Left lung (tissue), 14 donors: ENCODE measurements at places on chromosomes 7 and 10. TPM values are rescaled to one million over a fixed set of nuclear protein-coding genes. Genes with fewer than 3 reads are reported as not detected.

GRCh38 chr10:30784897-30785605 lies 155.5 kb upstream of the LYZL2 start:
- no peaks in the 10 kb centered on the region for H3K36me3 ChIP-seq
- peaks cover 31% of the 10 kb centered on the region for H3K4me1 ChIP-seq
- H3K4me3 ChIP-seq = peak overlapping the region; percentile 45
- peak overlapping the region; percentile 94 for H3K27ac ChIP-seq
- no peaks in the 10 kb centered on the region for H3K27me3 ChIP-seq
- DNase-seq = peak; percentile 77

GRCh38 chr10:132111871-132112341 lies 46.2 kb downstream of the JAKMIP3 start:
- no peak for DNase-seq
- no peaks in the 10 kb centered on the region for H3K27me3 ChIP-seq
- no peaks in the 10 kb centered on the region for H3K4me1 ChIP-seq

DNA sequence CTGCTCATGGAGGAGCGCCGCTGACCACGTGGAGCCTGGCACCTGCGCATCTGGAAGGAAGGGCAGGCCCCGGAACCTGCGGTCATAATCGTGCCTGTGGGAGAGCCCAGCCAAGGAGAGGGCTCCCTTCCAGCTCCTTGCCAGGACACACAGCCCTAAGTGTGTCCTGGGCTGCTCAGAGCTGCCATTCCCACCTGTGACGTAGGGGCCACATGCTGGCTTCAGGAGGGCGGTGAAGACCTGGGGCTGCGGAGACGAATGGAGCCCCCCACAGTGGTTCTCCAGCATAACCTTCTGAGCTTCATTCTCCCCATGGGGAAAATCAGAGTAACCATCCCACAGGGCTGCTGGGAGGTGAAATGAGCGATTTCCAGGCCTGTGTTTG lies 127.6 kb upstream of the CHST15 start:
- no peak overlapping the region for H3K27ac ChIP-seq
- H3K36me3 ChIP-seq = no peaks in the 10 kb centered on the region
- no peaks in the 10 kb centered on the region for H3K27me3 ChIP-seq
- no peaks in the 10 kb centered on the region for H3K4me1 ChIP-seq
- no peak for DNase-seq
- H3K4me3 ChIP-seq = no peak overlapping the region

GRCh38 chr10:62527019-62527827 lies 153.1 kb downstream of the ZNF365 start:
- no peaks in the 10 kb centered on the region for H3K4me1 ChIP-seq
- no peaks in the 10 kb centered on the region for H3K27me3 ChIP-seq
- no peak overlapping the region for H3K27ac ChIP-seq
- no peak overlapping the region for H3K4me3 ChIP-seq
- peak; percentile 20 for DNase-seq

The CTAGE6 gene
- total RNA-seq = 0.79 TPM
